Sigmoid colon (tissue), 7 donors: ENCODE measurements at places on chromosomes 3 and 15. TPM values are rescaled to one million over a fixed set of nuclear protein-coding genes. Genes with fewer than 3 reads are reported as not detected.

The SCAANT1 gene
- not detected for polyA plus RNA-seq

DNA sequence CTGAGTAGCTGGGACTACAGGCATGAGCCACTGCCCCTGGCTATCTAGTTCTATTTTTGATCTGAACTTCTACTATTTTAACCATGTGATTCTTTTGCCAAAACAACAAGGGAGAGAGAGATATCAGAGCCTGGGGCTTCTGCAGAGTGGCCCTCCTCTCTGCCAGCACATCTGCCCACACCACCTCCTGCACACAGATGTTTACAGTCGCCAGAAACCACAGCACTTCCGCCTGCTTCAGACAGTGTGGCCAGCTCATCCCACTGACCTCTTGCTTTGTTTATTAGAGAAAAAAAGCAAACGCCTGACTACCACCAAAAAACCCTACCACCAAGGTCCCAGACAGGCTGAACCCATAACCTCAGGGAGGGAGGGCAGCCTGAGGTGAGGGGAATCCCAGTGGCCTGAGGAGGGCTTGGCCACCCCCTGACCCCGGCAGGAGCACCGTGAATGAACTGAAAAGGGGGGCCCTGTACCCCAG lies 85.9 kb upstream of the ABHD2 start:
- no peaks in the 10 kb centered on the region for H3K4me1 ChIP-seq
- H3K27ac ChIP-seq, result no peak overlapping the region
- DNase-seq, result no peak
- H3K27me3 ChIP-seq, result no peaks in the 10 kb centered on the region

- no peaks in the 10 kb centered on the region for H3K27me3 ChIP-seq
- H3K4me3 ChIP-seq, result no peak overlapping the region
- no peak for DNase-seq
- no peaks in the 10 kb centered on the region for H3K36me3 ChIP-seq
- H3K4me1 ChIP-seq, result peaks cover 17% of the 10 kb centered on the region
- H3K27ac ChIP-seq, result peak overlapping the region; percentile 96
Measured at GRCh38 chr3:115657168-115657567, 33.9 kb downstream of the GAP43 start.

The MESP2 gene
- polyA plus RNA-seq, result 1.8 TPM

The HIGD2B gene
- polyA plus RNA-seq, result not detected

The PYDC2 gene
- not detected for polyA plus RNA-seq

DNA sequence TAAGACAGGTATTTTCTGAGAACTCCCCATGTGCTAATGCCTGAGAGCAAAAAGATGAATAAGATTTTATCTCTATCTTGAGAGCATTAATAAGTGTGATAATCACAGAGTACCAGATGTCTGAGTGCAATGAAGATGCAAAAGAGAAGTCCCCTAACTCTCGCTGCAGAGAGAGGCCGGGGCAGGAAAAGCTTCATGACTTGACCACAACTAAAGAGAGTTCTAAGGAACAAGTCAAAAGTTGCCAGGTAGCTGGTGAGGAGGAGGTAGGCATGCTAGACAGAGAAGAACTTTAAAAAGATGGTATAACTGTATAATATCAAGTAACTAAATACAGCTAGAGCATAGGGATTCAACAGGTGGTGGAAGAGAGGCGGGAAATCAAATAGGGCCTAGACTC lies 28.8 kb downstream of the MTMR10 start:
- no peaks in the 10 kb centered on the region for H3K4me1 ChIP-seq
- DNase-seq, result no peak
- no peak overlapping the region for H3K4me3 ChIP-seq
- peaks cover 21% of the 10 kb centered on the region for H3K36me3 ChIP-seq
- H3K27me3 ChIP-seq, result no peaks in the 10 kb centered on the region
- no peak overlapping the region for H3K27ac ChIP-seq

- no peaks in the 10 kb centered on the region for H3K36me3 ChIP-seq
- no peaks in the 10 kb centered on the region for H3K27me3 ChIP-seq
- no peaks in the 10 kb centered on the region for H3K4me1 ChIP-seq
- no peak overlapping the region for H3K27ac ChIP-seq
- no peak overlapping the region for H3K4me3 ChIP-seq
Measured at GRCh38 chr3:40911928-40912327, 287.4 kb upstream of the CTNNB1 start.

The SHC4 gene
- polyA plus RNA-seq, result not detected

The TRAIP gene
- 7.1 TPM for polyA plus RNA-seq
